SW480 (cell line): ENCODE measurements at places on chromosomes 3 and 15.

DNA sequence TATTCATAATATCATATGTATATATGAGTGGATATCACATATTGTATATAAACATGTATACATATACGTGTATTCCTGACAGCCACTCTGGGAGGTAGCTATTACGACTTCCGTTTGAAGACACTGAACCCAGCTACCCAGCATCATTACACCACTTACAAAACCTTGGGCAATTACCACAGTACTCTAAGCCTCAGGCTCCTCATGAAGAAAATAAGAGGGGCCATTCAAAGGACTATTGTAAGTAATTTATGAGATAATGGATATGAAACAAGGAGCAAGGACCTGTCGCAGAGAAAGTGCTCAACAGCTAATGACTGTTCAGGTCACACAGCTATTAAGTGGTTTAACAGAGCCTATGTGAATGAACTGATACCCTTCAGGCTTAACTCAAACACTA, 52.4 kb downstream of the KCNMB2 start:
- DNase-seq = no peak

- DNase-seq = no peak
These were observed 203.5 kb upstream of the TBC1D5 start for GRCh38 chr3:17945799-17946399.

GRCh38 chr15:74168711-74169126, 4.8 kb upstream of the ISLR start:
- no peak for DNase-seq

DNA sequence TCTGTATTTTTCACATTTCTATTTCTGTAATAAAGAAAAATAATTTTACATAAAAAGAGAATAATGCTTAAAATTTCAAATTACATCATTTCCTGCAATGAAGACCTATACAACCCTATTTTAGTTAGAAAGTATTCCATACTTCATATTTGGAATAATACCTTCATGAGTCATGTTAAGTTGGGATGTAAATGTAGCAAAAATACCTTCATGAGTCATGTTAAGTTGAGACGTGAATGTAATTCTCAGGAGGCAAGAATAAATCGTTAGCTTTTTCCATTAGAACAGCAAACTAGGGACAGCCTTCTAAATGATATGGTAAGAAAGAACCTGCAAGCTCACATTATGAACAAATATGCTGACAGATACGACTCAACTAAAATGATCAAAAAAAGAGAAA, 91.9 kb downstream of the NAALADL2 start:
- no peak for DNase-seq

DNA sequence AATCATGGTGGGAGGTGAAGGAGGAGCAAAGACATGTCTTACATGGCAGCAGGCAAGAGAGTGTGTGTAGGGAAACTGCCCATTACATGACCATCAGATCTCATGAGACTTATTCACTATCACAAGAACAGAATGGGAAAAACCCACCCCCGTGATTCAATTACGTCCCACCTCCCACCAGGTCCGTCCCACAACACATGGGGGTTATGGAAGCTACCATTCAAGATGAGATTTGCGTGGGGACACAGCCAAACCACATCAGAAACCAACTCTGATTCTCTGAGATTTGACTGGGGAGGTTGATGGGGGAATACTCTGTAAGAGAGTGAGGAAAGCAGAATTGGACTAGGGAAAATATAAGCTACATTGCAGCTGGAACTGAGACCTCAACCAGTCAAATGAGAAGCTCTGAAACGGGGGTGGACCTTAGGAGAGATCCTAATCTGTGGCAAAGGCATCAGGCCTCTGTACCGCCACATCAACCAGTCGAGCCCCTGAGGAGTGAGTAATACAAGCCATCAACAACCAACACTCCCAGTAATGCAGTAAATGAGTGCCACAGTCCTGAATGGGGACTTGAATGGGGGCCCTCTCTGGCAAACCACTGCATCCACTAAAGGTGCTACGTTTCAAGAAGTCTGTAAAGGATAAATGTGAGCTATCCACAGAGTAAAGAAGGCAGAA, 207.9 kb upstream of the GADL1 start:
- no peak for DNase-seq
